ENCODE measurements at places on chromosomes 3 and 15. TPM values are rescaled to one million over a fixed set of nuclear protein-coding genes. Genes with fewer than 3 reads are reported as not detected.

DNA sequence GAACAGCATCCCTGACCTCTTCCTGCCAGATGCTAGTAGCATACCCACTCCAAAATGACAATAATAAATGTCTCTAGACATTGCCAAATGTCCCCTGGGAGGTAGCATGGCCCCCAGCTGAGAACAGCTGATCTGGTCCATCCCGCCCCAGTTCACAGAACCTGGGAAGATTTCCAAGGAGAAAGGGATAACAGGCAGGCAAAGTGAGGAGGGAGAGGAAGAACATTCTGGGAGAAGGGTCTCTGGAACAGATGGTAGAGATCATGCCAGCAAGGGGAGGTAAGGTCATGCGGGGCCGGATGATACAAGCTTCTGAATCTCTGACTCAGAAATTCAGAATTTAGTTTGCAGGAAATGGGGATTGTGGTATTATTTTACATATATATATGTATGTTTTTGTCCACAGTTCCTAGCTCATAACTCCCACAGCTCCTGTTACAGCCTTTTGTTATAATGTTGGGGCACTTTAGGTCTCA, 192.7 kb downstream of the SUCLG2 start:
- DNase-seq, result no peak

- no peak for DNase-seq
These were observed 88.1 kb downstream of the MDFIC2 start for GRCh38 chr3:70224337-70224736.

DNA sequence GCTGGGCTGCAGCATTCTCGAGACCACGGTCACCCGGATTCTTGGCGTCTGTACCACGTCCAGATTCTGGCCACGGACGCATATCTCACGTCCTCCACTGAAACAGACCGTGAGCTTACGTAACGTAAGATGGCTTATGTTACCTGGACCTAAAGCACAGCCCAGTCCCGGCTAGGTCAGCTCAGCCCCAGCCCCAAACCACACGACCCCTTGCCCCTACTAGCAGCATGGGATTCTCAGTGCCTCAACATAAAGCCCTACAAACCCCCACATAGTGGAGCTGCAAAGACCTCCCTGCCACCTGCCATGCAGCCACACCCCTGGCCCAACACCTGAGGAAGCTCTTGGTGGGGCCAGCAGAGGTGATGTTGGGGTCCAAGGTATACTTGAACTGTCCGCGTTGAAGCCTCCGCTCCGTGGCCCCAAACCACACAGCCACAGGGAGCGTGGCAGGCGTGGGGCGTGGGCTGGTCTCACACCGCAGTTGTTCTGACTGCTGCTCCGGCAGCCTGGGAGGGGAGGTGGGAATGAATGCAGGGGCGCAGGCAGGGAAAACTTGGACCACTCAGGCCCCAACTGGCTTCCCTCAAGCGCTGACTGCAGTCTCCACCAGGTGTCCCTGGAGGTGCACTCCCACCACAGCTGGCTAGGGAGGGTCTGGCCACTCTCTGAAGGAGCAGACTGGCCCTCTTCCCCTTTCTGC, 14.5 kb downstream of the PLXNB1 start:
- no peak for DNase-seq

GRCh38 chr15:51621936-51622603, 501 bp downstream of the DMXL2 start:
- DNase-seq, result peak; percentile 42

DNA sequence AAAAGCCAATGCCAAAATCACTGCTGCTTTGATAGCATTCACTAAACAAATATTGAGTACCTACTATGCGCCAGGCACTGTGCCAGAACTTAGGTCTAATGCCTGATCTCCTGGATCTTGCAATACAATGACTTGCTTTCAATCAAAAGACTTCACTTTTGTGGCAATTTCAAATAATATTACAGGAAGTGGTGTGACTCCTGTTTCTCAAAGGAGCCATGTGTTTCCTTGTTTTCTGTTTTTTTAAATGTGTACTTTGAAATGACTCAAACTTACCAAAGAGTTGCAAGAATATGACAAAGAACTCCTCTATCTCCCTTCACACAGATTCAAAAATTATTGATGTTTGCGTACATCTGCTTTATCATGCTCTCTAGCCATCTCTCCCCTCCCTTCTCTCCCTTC, 18.3 kb downstream of the OSBPL10 start:
- no peak for DNase-seq

The CCDC39 gene
- 1.5 TPM for total RNA-seq

The CHRNA3 gene
- total RNA-seq, result not detected

The CHL1 gene
- total RNA-seq, result 20.3 TPM

The ZNF502 gene
- total RNA-seq, result 7.7 TPM

Data from uterus (tissue), 4 donors.